T-helper 2 cell treated with Interferon-gamma antibody and Interleukin-4, amounts not matched to agents 5 μg/mL and 100 μg/mL, for 36 hours (primary cell): ENCODE measurements at places on chromosomes 13 and 19.

- no peak for DNase-seq
- peaks cover 8% of the 10 kb centered on the region for H3K4me1 ChIP-seq
- H3K27me3 ChIP-seq, result peaks cover 3% of the 10 kb centered on the region
- H3K4me3 ChIP-seq, result no peak overlapping the region
These were observed 3.1 kb downstream of the RNU6-9 start for GRCh38 chr19:896434-896833.

- no peaks in the 10 kb centered on the region for H3K4me1 ChIP-seq
- no peak overlapping the region for H3K4me3 ChIP-seq
- DNase-seq, result no peak
- no peak overlapping the region for H3K27ac ChIP-seq
- peaks cover 3% of the 10 kb centered on the region for H3K27me3 ChIP-seq
- no peaks in the 10 kb centered on the region for H3K36me3 ChIP-seq
These were observed 328.9 kb downstream of the SHISA2 start for GRCh38 chr13:25722893-25723292.

GRCh38 chr13:79548902-79549301, 67.9 kb downstream of the NDFIP2 start:
- H3K27ac ChIP-seq, result no peak overlapping the region
- H3K4me3 ChIP-seq, result no peak overlapping the region
- DNase-seq, result no peak
- peaks cover 7% of the 10 kb centered on the region for H3K4me1 ChIP-seq
- no peaks in the 10 kb centered on the region for H3K27me3 ChIP-seq

DNA sequence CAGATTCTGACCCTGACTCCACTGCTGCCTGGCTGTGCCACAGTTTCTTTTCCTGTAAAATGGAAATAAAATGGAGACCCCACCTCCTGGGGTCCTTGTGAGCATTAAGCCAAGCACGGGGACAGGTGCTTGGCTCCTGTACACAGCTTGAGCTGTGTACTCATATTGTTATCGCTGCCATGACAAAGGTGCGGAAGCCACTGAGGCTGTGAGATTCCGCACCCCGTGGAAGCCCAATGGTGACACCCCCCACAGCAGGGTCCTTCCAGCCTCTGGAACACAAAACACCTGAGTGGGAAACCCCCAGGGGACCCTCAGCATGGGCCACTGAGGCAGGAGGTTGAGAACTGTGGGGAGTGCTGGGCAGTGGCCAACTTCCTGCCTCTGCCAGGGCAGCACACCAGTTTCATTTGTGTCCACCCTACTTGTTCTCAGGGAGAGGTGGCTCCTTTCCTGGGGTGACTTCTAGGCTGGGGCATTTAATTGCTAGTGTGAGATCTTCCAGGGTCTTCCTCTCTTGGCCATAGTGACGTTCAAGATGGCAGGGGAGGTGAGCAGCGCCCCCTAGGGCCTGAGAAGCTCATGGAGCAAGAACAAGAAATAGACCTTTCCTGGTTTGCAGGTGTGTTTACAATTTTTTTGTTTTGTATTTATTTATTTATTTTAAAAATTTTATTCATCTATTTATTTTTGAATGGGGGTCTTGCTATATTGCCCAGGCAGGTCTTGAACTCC, 5.4 kb upstream of the JSRP1 start:
- DNase-seq, result peak; percentile 41
- H3K4me3 ChIP-seq, result no peak overlapping the region
- H3K4me1 ChIP-seq, result peaks cover 25% of the 10 kb centered on the region
- no peaks in the 10 kb centered on the region for H3K36me3 ChIP-seq

DNA sequence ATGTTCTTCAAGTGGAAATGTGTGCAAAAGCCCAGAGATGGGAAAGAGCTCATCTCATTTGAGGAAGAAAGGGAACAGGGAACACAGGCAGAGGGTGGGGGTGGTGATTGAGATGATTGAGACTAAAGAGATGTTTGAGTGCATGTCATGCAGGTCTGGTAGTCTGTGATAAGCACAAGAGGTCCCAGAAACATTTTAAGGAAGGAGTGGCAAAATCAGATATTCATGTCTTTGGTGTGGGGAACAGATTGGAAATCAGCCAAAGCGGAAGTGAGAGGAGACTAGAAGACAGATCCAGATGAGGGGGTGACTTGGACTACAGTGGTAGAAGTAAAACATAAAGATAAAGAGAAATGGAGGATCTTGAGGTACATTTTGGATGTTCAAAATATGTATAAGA, 39.4 kb upstream of the DACH1 start:
- no peak overlapping the region for H3K4me3 ChIP-seq
- DNase-seq, result no peak
- H3K4me1 ChIP-seq, result no peaks in the 10 kb centered on the region
- H3K36me3 ChIP-seq, result no peaks in the 10 kb centered on the region
- no peaks in the 10 kb centered on the region for H3K27me3 ChIP-seq

DNA sequence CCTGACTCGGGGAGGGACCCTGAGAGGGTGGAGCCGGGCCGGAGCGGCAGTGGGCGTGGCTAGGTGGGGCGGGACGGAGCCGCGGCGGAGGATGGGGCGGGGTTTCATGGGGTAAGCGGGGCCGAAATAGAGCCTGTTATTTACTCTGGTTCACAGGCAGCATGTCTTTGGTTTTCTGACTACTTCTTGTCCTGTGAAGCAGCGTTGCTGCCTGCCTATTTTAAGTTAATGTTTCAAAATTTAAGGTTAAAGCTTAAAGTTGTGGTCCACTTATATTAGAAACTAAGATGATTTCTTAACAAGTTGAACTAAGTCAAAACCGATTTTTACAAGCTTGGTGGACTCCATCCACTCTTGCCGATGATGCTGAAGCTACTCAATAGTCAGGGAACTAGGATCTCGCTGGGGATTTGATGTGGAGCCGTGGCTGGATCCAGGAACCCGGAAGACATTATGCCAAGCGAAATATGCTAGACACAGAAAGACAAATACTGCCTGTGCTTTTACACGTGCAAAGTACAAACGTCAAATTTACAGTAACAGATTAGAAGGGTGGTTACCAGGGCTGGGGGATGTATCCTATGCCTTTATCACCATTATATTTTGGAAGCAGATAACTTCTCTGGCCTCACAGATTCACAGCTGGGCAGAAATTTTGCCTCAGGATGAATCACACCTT, 433 bp upstream of the ZNF616 start:
- H3K36me3 ChIP-seq, result peaks cover 30% of the 10 kb centered on the region
- peak; percentile 92 for DNase-seq
- peak overlapping the region; percentile 91 for H3K27ac ChIP-seq
- peaks cover 19% of the 10 kb centered on the region for H3K4me1 ChIP-seq

DNA sequence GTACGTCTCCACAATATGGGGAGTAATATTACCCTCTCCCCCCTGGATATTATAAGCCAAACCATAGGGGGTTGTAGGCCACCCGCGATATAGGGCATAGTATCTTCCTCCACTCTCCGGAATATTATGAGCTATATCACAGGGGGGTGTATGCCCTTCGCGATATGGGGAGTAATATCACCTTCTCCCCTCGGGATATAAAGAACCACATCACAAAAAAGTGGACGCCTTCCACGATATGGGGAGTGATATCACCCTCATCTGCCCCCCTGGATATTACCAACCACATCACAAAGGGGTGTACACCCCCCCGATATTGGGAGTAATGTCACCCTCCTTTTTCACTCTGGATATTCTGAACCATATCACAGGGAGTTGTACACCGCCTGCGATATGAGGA, 65.5 kb upstream of the CEACAM21 start:
- H3K4me3 ChIP-seq, result no peak overlapping the region
- no peaks in the 10 kb centered on the region for H3K36me3 ChIP-seq
- H3K27ac ChIP-seq, result no peak overlapping the region
- DNase-seq, result no peak
- H3K4me1 ChIP-seq, result no peaks in the 10 kb centered on the region

DNA sequence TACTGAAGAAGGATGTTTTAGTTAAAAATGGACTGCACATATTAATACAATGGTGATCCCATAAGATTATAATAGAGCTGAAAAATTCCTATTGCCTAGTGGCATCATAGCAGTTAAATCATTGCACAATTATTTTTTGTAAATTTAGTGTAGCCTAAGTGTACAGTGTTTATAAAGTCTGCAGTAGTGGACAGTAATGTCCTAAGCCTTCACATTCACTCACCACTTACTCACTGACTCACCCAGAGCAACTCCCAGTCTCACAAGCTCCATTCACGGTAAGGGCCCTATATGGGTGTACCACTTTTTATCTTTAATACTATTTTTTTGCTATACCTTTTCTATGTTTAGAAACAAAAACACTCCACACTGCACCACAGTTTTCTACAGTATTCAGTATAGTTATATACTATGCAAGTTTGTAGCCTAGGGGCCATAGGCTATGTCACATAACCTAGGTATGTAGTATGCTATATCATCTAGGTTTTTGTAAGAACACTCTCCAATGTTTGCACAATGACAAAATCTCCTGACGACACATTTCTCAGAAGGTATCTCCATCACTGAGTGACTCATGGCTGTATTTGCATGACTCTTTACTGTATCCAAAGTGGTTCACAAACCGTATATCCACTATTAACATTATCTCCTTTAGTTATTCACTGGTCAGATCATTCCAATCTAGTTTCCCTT, 536.0 kb downstream of the KLF12 start:
- peaks cover 2% of the 10 kb centered on the region for H3K27me3 ChIP-seq
- DNase-seq, result no peak
- H3K4me1 ChIP-seq, result peaks cover 13% of the 10 kb centered on the region
- H3K4me3 ChIP-seq, result no peak overlapping the region

DNA sequence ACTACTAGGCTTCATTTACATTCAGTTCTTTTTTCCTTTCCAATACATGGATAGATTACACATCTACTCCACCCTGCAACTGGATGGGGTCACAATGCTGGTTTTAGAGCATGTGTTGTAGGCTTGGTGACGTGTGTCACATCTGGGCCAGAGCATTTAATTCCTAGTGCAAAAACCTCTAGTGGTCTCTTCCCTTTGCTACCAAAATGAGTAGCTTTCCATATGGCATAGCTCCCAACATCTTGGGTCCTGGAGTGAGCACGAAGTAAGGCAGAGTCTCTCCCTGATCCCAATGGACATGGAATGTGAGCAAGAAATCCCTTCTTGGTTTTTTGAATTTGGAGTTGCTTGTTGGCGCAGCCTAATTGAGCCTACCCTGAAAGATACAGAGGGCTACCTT, 51.7 kb downstream of the TNFSF11 start:
- H3K27ac ChIP-seq, result no peak overlapping the region
- peaks cover 14% of the 10 kb centered on the region for H3K27me3 ChIP-seq
- H3K36me3 ChIP-seq, result no peaks in the 10 kb centered on the region
- no peak for DNase-seq
- H3K4me1 ChIP-seq, result no peaks in the 10 kb centered on the region

DNA sequence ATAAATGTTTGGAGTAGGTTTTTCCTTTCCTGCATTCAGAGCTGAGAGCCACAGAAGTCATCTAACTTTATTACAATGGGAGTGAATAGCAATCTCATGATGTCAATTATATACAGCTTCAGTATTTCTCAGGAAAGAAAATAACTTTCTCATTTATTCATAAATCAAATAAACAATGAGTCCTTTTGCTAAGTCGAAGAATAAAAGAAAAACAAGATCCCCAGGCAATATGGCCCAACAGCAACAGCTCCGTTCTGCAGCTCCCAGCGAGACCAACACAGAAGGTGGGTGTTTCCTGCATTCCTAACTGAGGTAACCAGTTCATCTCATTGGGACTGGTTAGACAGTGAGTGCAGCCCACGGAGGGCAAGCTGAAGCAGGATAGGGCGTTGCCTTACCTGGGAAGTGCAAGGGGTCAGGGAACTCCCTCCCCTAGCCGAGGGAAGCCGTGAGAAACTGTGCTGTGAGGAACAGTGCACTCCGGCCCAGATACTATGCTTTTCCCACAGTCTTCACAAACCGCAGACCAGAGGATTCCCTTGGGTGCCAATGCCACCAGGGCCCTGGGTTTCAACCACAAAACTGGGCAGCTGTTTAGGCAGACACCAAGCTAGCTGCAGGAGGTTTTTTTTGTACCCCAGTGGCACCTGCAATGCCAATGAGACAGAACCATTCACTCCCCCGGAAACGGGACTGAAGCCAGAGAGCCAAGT, 128.2 kb downstream of the SLITRK1 start:
- H3K36me3 ChIP-seq, result no peaks in the 10 kb centered on the region
- DNase-seq, result no peak
- H3K4me1 ChIP-seq, result no peaks in the 10 kb centered on the region
- H3K4me3 ChIP-seq, result no peak overlapping the region
- no peak overlapping the region for H3K27ac ChIP-seq

DNA sequence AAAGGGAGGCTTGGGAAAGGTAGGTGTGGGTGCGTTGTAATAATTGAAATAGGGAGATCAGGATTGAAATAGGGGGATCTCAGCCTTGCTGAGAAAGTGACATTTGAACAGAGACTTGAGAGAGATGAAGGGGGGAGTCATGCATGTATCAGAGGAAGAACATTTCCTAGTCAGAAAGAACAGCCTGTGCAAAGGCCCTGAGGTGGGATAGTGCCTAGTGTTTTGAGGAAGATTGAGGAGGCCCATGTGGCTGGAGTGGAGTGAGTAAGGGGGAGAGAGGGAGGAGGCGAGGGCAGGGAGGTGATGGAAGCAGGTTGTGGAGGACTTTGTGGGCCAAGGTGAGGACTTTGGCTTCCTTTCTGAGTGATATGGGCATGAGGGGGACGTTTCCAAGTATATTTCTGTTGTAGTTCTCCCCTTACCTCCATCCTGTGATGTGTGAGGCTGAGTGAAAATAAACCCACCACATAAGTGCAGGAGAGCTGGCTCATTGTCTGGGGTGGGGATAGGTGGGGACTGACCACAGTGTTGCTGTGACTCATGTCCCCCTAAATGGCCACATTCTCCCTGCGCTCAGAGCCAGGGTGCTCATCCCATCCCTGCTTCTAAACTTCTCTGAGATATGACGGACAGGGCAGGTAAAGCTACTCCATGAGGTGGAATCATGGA, 17.8 kb downstream of the ACTL9 start:
- peaks cover 8% of the 10 kb centered on the region for H3K27me3 ChIP-seq
- H3K4me1 ChIP-seq, result peaks cover 20% of the 10 kb centered on the region
- H3K36me3 ChIP-seq, result peaks cover 2% of the 10 kb centered on the region

DNA sequence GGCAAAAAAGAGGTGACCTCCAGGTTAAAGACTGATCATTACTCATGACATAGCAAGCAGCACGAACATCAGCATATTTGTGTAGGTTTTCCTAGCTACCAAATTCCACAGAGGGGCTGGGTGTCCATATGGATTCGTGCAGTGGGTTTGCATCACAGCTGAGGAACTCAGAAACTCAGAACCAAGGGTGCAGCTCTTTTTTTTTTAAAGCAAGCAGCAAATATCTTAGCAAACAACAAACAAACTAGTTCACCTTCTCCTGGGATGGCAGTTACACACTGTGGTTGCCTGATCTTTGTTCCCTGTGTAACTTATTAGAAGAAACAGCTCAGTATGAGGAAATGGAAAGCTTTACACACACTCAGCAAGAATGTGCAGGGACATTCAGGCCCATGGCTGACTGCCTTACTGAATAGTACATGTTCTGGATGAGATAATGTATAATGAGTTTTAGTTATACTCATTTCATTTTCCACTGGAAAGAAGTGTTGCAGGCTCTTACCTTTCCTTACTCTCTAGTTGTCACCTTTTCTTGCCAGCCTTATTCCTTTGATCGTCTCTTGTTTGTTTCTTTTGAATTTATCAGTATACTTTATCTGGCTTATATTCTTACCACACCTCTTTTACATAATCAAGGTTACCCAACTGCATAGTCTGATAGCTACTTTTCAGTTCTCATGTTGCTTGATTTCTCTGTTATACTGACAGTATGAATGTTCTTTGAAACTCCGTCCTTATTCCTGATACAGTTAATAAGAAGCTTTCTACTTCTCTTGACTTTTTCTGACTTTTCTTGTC, 4.3 kb downstream of the NDFIP2 start:
- H3K27ac ChIP-seq, result peak overlapping the region; percentile 91
- DNase-seq, result peak; percentile 50
- H3K4me1 ChIP-seq, result peaks cover 72% of the 10 kb centered on the region
